SK-N-MC (cell line): ENCODE measurements at places on chromosomes 12 and 14.

- DNase-seq: no peak
Measured at GRCh38 chr12:107385509-107385908, 292.2 kb upstream of the CRY1 start.

DNA sequence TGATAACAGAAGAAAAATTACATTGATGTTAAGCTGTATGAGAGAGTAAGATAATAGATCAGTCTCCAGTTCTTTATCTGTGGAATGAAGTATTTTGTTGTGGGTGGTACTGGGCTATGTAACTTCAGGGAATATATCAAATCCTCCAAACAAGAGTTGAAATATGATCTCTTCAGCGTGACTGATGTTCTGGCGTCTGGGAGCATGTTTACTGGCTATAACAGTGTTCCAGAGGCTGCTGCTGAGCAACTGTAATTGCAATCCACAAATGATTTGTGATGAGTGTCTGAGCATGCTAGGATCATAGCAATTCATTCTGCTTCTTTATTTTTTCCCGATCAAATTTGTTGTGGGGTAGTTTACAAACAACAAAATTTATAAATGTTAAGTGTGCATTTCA is 18.6 kb upstream of the CCDC198 start:
- no peak for DNase-seq

DNA sequence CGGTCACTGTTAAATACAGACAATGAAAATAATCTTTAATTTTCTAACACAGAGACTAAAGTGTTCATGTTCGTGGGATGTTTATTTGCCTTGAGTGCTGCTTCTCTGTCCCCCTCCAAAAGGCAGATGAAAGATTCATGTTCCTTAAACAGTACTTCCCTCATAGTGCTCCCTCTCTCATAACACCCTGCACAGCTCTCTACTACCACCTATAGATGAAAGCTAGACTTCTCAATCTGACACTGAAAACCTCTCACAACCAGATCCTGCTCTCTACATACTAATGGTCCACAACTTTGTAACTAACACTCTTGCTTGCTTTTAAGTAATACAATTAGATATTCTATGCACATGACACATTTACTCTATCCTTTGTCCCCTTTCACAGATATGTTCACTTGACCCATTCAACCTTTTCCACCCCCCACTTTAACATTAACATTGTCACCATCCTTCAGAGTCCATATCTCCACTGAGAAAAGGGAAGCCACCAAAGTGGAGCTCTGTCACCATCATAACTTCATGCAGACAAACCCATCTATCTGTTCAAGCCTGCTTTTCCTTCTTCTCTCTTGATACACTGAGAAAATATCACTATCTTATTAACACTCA is 266.4 kb upstream of the USP15 start:
- DNase-seq: peak; percentile 63

DNA sequence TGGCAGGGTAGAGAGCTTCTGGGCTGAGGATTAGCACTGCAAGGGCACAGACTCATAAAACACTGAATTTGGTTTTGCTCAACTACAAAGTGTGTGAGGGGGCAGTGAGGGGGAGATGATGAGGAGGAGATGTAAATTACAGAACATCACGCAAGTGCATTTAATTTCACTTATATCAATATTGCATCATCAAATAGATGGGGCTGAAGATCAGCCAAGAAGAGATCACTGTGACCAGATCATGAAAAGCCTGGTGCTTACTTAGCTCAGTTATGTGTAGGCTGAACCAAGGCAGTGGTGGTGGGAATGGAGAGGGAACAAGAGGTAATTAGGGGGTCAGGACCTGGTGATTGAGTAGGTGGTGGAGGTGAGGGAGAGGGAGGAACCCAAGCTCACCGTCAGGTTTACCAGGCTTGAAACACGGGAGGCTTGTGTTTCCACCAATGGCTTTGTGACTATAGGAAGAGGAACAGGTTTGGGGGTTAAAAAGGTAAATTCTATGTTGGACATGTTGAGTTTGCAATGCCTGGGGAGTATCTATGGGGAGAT is 11.3 kb downstream of the FOS start:
- DNase-seq: no peak

DNA sequence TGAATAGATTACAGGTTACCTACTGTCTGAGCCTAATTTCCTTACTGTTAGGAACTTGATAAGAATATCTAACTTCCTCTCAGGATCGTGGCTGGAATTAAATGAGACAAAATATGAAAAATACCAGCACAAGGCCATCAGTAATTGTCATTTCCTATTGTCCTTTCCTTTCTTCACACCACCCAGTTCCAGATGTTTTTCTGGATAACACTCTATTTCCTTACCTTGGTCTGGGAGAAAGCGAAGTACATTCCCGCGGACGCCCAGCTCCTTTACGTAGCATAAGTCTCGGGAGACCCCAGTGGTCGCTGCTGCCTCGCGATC is 376 bp downstream of the GDF3 start:
- DNase-seq: no peak

DNA sequence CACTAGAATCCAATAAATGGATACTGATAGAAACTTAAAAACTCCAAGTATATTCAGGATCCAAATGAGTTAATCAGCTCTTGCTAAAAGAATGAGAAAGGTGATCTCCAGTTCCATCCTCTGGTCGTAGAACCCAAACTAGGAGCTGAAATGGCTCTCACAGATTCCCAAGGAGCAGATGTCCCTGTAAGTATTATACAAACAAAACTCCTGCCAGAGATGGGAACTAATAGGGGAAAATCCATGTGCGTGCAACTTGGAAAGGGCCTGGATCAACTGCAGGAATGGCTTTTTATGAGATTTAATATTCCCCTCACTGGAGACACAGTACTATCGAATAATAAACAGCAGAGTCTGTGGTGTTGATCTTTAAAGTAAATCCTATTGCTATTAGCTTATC is 309.2 kb upstream of the TBX3 start:
- DNase-seq: no peak

DNA sequence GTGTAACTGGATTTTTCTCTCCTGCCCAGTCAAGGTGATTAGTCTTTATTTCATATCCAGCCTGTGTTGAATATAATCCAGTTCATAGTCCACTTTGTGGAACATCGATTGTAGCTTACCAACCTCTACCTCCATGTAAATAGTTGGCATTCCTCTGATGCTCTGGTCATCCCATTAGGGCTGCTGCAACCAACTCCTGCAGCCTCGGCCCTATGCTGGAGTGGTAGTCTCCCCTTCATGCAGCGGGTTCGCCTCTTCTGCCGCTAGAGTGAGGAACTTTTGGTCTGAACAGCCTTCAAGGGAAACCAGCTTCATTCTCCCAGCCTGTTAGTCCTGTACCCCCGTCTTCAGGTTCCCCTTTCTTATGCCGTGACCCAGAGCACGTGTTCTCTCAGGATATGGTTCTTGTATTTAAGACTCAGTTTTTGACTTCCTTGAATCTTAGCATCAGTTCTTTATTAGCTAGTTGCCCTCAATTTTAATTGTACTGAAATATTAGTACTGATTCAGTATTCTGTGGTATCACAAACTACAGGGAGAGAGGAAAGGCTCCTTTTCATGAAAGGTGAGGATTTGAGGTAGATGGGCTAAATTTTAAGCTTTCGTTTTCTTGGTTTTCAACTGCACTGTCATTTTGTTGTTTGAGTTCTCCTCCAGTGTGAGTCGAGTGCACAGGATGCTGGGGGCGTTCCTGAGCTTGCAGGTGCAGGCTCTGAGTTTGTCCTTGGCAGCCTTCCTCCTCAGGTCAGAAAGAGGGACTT is 33.2 kb downstream of the ZNF664 start:
- no peak for DNase-seq

DNA sequence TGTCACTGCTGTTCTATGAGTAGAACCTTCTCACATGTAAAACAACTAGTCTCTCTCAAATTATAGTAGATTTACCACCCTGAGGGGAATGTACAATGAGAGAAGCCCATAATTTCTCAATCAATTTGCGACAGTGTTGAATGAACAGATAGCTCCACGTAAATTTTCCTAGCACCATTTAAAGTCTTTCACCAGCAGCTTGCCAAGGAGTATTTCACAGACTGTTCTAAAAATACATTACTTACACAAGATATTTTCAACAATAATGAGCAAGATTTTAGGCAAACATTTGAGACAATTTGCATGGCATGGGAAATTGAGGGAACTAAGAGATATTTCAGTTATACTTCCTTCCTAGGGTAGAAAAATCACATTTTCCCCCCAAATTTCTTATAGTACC is 151.6 kb downstream of the KICS2 start:
- no peak for DNase-seq

GRCh38 chr12:31728289-31728916 is 418 bp downstream of the AMN1 start:
- DNase-seq: no peak

GRCh38 chr12:10936506-10936905 is 2.6 kb downstream of the TAS2R14 start:
- DNase-seq: no peak

DNA sequence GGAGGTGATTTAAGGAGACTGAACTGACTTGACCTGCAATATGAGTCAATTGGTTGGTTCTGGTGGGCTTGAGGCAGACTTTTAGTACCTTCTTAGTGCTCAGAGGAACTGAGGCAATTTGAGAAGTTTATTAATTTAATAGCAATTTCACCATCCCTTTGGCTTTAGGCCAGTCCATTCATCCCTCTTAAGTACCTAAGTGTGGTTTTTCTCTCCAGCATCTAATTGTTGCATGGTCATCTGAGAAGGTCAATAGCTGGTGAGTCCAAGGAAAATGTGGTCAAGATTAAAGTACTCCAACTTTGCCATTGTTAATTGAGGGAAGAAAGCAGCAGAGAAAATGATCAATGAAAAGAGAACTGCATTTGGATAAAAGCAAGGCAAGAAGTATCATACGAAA is 115.4 kb upstream of the DYRK2 start:
- DNase-seq: no peak
